Vein endothelial cell (primary cell): ENCODE measurements at places on chromosomes 5 and 9. TPM values are rescaled to one million over a fixed set of nuclear protein-coding genes. Genes with fewer than 3 reads are reported as not detected.

The SNCB gene
- 0.57 TPM in 1 of 2 replicates, not detected in the other for total RNA-seq

The EIF4E1B gene
- total RNA-seq, result not detected in 2 replicates

The PHF24 gene
- total RNA-seq, result not detected in 2 replicates

The SHLD3 gene
- 4.6 and 6.2 TPM in 2 replicates for total RNA-seq

The FOXD4L4 gene
- total RNA-seq, result 0.19 and 0.33 TPM in 2 replicates

The FOXD1 gene
- under 0.01 and 0.10 TPM in 2 replicates for total RNA-seq

The VCP gene
- 411 and 514 TPM in 2 replicates for total RNA-seq

The SSBP2 gene
- total RNA-seq, result 8.4 and 8.8 TPM in 2 replicates

The NR2F1-AS1 gene
- total RNA-seq, result 16.4 and 18.3 TPM in 2 replicates

The FCN2 gene
- total RNA-seq, result not detected in 2 replicates

The TMEM267 gene
- 6.9 and 12.9 TPM in 2 replicates for total RNA-seq

The NR2F1 gene
- 24.9 and 41.5 TPM in 2 replicates for total RNA-seq

The PARP8 gene
- total RNA-seq, result 0.19 and 0.65 TPM in 2 replicates

The DBH gene
- not detected in 2 replicates for total RNA-seq

The PCDHB7 gene
- 0.57 and 0.98 TPM in 2 replicates for total RNA-seq

The GCNT4 gene
- total RNA-seq, result 0.38 TPM in 1 of 2 replicates, not detected in the other

The PTGER4 gene
- total RNA-seq, result 83.0 and 92.9 TPM in 2 replicates

The PCA3 gene
- total RNA-seq, result 0.29 and 0.33 TPM in 2 replicates

The ZDHHC11 gene
- total RNA-seq, result 0.33 and 0.67 TPM in 2 replicates

The MGAT1 gene
- total RNA-seq, result 104 and 117 TPM in 2 replicates

The ADAMTS13 gene
- 0.48 and 0.98 TPM in 2 replicates for total RNA-seq

The F2RL1 gene
- 126 and 135 TPM in 2 replicates for total RNA-seq

The SLC6A3 gene
- not detected in 2 replicates for total RNA-seq

The CCL27 gene
- not detected in 2 replicates for total RNA-seq

The EQTN gene
- total RNA-seq, result not detected in 2 replicates

The FSD1L gene
- 3.6 and 6.9 TPM in 2 replicates for total RNA-seq

The KIF27 gene
- total RNA-seq, result 2.3 and 4.3 TPM in 2 replicates

The ROPN1L gene
- total RNA-seq, result 0.96 and 1.3 TPM in 2 replicates

The C9orf72 gene
- 8.2 and 9.8 TPM in 2 replicates for total RNA-seq

The KIAA1958 gene
- 1.9 and 2.9 TPM in 2 replicates for total RNA-seq

The TRPM3 gene
- total RNA-seq, result under 0.01 and 0.48 TPM in 2 replicates

The LURAP1L gene
- 2.3 and 7.2 TPM in 2 replicates for total RNA-seq

The FOXD4L5 gene
- total RNA-seq, result not detected in 2 replicates

The CATSPER3 gene
- total RNA-seq, result under 0.01 TPM in 1 of 2 replicates, not detected in the other

The ANKRD33B gene
- total RNA-seq, result 3.1 and 6.9 TPM in 2 replicates

The TRMO gene
- 14.5 and 15.0 TPM in 2 replicates for total RNA-seq

The TMOD1 gene
- 1.1 and 2.0 TPM in 2 replicates for total RNA-seq

The TARS1 gene
- total RNA-seq, result 198 and 220 TPM in 2 replicates

The CDX1 gene
- not detected in 2 replicates for total RNA-seq

The TNFSF8 gene
- not detected in 2 replicates for total RNA-seq

The IPPK gene
- total RNA-seq, result 15.0 and 20.1 TPM in 2 replicates

The FAM200C gene
- 2.0 and 3.3 TPM in 2 replicates for total RNA-seq

The INSL6 gene
- total RNA-seq, result not detected in 2 replicates
